ENCODE measurements at places on chromosomes 7 and 10.

DNA sequence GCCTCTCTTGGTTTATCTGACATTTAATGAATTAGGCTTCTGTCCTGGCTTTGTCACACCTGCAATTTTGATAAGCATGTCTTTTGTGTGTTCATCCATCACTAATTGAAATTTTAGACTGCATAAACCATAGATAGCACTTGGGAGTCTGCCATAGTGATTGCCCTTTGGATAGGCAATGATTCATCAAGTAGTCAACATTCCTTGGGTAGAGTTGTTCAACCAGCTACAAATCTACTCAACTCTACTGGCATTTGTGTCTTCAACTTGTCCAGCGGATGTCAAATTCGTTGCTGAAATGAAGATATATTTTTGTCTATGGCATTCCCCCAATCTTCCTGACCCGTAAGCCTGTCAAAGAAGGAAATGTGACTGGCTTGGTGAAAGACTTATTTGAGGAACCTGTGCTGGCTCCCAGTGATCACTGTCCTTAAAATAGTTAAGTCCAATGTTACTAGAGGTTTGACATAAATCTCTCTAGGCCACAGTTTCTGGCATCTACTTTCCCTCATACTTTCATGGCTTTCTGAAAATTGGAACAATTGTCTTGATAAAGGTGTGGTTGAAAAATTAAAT is 33.7 kb upstream of the CREB5 start:
- no peak for DNase-seq

DNA sequence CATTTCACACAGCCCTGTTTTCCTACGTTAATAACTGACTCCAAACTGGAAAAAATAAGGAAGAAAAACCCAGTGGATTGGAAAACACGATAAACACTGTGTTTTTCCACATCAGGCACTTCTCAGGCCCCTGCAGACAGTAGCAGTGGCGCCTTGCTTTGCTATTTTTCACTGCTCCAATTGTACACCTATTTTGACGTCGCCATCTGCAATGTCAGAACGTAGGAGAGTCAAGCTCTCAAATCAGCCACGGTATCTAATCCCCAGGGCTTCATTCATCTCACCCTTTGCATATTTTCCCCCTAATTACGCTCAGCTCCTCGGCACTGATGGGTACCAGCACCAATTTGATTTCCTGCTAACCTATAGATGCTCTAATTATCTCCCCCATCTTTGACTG is 338.1 kb upstream of the GALNT17 start:
- DNase-seq = no peak

GRCh38 chr7:81433206-81433605 is 336.6 kb downstream of the HGF start:
- no peak for DNase-seq

GRCh38 chr7:153393666-153394065 is 634.1 kb downstream of the ACTR3B start:
- no peak for DNase-seq

DNA sequence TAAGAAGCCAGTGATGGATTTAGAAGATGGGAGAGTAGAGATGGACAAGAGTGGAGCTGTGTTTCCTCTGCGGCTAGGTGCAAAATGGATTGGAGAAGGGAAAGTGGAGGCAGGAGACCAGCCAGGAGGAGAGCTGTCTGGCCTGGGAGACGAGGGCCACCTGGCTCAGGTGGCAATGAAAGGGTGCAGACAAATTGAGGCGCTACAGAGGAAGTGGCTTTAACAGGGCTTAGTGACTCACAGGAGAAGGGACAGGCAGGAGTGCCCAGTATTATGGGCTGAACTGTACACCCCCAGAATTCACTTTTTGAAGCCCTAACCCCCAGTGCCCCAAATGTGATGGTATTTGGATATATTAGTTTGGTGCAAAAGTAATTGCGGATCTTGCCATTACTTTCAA is 65.6 kb upstream of the DUSP5 start:
- DNase-seq = no peak

- no peak for DNase-seq
Measured at GRCh38 chr7:26636808-26637207, 227.6 kb downstream of the SKAP2 start.

- no peak for DNase-seq
Measured at GRCh38 chr7:116436305-116436826, 63.2 kb upstream of the CAV2 start.

All from stimulated activated naive CD8-positive, alpha-beta T cell treated with anti-CD3 and anti-CD28 coated beads, Interleukin-15, Interleukin-2, amounts not matched to agents 100 U/mL and 50 U/mL, for 24 hours (primary cell).